KBM-7 (cell line): ENCODE measurements at places on chromosomes 12 and 14.

GRCh38 chr14:42804141-42804540 lies 1197.5 kb downstream of the LRFN5 start:
- no peak for DNase-seq

- no peak for DNase-seq
Measured at GRCh38 chr12:47110011-47110541, 30.3 kb upstream of the AMIGO2 start.

GRCh38 chr12:132514838-132515237 lies 24.9 kb downstream of the FBRSL1 start:
- no peak for DNase-seq

- DNase-seq = no peak
Measured at GRCh38 chr14:76405627-76406026, 29.7 kb downstream of the ESRRB start.

GRCh38 chr12:54879150-54879549 lies 24.8 kb downstream of the MUCL1 start:
- DNase-seq = no peak

GRCh38 chr12:83434600-83434999 lies 747.9 kb downstream of the TMTC2 start:
- DNase-seq = no peak

GRCh38 chr12:110503432-110503831 lies 1.3 kb downstream of the RAD9B start:
- no peak for DNase-seq

DNA sequence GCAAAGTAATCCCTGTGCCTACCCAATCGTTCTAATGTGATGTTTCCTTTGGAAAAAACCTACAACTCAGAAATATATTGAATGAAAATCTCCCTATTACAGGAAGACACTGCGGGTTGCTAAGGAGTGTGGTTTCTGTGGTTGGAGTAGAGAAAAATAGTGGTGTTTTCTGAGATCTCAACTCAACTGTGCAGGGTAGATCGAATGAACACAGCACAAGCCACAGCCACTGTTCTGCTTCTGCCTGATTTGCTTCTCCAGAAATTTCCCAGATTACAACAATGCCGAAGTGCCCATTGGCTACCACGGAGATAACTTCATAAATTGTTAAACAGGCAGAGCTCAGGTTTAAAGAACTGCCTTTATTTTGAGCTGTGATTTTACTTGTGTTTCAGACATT lies 480.4 kb downstream of the DIO2 start:
- DNase-seq = peak; percentile 16

- no peak for DNase-seq
Measured at GRCh38 chr14:63245893-63246292, 41.6 kb downstream of the RHOJ start.

GRCh38 chr14:55581342-55581771 lies 1.4 kb downstream of the KTN1 start:
- no peak for DNase-seq

- peak; percentile 37 for DNase-seq
Measured at GRCh38 chr12:92928421-92928961, 604 bp downstream of the EEA1 start.

DNA sequence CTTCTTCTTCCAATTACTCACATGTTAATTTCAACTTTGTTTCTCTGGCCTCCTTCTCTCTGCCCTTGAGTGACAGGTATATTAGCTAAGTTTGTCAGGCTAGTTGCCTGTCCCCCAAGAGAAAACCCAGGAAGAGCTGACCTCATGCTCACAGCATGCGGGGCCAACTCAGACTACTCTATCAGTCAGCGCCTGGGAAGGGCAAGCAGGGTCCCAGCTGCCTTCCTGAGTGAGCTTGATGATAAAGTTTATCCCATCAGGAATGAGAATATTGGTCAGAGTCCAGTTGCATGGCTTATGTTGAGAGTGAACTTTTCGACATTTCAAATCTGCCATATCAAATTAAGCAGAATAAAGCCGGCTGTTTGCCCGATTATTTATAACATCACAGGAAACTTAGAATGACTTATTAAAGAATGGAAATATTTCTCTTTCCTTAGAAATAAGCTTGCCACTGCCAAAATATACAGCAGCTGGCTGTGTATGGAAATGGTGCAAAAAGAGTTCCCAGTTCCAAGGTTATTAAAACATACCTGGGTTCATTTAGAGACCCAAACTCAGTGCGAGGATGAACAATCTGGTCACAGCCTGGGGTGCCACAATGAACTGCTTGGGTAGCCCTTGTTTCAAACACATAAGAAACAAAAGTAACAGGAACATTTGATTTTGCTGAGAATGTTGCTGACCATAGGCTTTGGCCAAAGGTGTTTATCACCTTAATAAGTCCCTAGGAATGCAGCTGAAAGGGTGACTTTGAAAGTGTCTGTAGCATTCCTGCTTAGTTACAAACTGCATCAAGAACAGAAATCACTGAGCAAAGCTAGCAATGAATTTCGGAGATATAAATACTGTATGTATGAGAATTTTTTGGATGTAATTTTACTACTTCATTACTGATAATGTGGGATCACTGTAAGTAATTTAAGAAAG lies 1553.8 kb upstream of the FLRT2 start:
- no peak for DNase-seq

GRCh38 chr12:129470196-129470595 lies 433.6 kb downstream of the TMEM132D start:
- no peak for DNase-seq

GRCh38 chr14:51521764-51522163 lies 129.9 kb upstream of the FRMD6 start:
- DNase-seq = no peak
